Kidney capillary endothelial cell (primary cell): ENCODE measurements at places on chromosomes 12 and 14.
A peak's percentile ranks its signal among the peaks of the same experiment; 100 is the strongest.

DNA sequence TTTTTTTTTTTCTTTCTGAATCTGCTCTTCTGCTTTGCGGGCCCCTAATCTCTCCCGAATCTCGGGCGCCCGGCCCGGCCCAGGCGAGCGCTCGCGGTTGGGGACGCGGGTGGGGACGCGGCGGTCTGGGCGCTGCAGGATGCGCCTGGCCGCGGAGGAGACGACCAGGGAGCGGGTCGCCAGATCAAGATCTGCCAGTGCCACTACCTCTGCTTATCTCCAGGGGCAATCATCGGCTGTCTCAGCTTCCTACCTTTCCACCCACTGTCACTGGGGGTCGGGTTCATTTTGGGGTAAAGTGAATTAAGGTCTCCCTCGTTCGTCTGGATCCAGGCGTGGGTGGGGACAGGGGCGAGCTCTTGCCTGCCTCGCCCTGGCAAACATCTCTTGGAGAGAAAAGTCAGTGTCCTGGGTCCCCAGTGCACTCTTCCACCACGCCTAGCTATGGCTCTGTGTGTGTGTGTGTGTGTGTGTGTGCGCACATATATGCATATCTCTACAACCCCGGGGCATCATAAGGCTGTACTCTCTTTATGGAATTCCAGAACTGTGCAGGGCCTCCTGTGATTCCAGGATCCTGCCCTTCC, 422.3 kb downstream of the VRK1 start:
- no peak for DNase-seq

GRCh38 chr12:104360157-104360556, 56.6 kb downstream of the EID3 start:
- no peak for DNase-seq

GRCh38 chr14:22844221-22845102, 8.1 kb downstream of the MMP14 start:
- no peak for DNase-seq

GRCh38 chr12:2317772-2318171, 265.0 kb downstream of the CACNA1C start:
- no peak for DNase-seq

GRCh38 chr12:122860854-122861586, 25.8 kb downstream of the HIP1R start:
- no peak for DNase-seq

DNA sequence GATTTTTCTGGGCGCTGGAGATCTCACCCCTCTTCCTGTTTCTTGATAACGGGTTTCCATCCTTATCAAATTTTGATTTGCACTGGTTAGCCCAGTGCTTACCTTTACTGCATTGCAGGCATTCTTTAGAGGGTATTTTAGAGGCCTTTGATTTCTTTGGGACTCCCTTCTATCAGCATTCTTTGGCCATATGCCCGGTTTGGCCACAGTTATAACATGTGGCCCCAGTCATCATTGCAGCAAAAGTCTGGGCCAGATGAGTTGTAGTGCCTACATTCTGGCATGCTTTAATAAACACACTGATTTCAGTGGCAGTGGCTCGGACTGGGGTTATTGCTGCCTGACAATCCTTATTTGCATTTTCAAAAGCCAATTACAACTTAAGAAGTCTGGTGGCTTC, 82.3 kb downstream of the KCNMB4 start:
- DNase-seq: no peak

DNA sequence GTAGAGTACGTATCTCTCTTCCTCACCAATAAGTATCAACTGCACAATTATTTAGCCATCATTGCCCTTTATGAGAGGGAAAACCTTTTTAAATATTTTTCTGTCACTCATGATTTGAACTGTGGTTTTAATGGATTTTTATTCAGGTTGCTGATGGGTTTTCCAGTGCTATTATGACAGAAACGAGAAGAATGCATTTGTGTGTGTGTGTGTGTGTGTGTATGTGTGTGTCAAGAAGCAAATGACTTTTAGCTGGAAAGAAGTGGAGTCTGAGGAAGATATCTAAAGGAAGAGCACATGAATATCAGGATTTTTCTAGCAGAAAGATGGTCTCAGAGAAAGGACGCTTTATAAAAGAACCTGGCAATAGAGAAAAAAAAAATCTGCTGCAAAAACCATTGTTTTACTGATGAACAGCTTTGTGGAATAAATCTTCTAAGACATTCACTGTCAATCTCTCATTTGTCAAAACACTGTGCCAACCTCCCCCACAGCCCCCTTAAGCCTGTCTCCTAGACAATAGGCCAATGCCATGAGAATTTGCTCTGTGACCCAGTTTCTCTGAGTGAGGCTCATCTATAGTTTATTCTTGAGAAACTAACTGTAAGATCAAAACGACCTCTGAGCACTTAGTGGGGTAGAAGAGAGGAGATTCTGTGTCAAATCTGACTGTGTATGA, 417.7 kb downstream of the FLRT2 start:
- DNase-seq: no peak

GRCh38 chr12:21580748-21581516, 23.7 kb downstream of the GYS2 start:
- DNase-seq: no peak

DNA sequence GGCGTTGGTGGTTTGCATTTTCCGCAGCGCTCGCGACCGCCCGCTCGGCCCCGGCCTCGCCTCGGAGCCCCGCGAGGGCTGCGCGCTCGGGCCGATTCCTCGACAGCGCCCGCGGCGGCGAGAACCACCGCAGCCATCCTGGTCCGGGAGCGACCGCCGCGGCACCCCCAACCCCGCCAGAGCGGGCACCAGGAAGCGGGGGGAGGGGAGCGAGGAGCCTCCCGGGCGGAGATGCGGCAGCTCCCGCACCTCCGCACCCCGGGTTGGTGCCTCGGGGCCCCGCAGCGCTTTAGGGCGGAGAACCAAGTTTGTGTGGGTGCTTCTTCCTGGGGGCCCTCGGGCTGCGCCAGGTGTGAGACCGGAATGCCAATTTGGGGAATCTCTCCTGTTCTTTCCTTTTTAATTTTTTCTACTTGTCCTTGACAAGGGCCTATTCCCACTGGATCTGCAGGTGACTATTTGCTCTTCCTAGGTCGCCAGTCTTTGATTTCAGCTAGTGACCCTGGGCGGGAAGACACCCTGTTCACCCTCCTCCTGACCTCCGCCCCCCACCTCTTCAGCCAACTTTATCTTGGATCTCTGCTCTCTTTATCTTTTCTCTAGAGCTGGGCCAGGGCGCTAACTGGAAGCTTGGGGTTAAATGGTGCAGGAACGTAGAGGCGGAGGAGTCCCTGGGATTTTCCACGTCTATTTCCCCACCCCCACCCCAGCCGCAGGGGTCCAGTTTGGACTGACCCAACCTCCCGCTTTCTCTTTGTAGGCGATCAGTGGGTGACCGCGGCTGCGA, at the start of gene SOCS2:
Gene SOCS2 (plus strand): TSS at position 751 of the 787 bp plus-strand sequence. CDS start 223 bp downstream, outside the sequence.
- DNase-seq: peak; percentile 4

GRCh38 chr12:74985293-74985985, 224.2 kb downstream of the KCNC2 start:
- DNase-seq: no peak

DNA sequence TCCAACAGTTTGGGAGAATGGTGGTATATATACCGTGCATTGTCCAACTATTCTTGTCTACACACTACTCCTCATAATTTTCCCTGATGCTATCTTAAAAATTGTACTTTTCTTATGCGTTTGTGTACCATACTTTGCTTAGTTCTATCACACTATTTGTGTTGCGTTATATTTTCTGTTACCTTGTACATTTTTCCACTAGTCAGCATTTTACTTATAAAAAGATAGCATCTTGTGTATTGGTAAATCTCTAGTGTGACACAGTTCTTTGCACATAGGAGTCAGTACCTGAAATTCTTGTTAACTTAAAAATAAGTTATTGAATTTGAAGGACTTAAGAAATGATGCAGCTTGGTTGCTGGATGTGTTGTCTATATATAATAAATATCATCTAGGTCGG, 201.8 kb upstream of the LMO3 start:
- DNase-seq: no peak

GRCh38 chr14:88929656-88930436, 105.4 kb downstream of the TTC8 start:
- no peak for DNase-seq

DNA sequence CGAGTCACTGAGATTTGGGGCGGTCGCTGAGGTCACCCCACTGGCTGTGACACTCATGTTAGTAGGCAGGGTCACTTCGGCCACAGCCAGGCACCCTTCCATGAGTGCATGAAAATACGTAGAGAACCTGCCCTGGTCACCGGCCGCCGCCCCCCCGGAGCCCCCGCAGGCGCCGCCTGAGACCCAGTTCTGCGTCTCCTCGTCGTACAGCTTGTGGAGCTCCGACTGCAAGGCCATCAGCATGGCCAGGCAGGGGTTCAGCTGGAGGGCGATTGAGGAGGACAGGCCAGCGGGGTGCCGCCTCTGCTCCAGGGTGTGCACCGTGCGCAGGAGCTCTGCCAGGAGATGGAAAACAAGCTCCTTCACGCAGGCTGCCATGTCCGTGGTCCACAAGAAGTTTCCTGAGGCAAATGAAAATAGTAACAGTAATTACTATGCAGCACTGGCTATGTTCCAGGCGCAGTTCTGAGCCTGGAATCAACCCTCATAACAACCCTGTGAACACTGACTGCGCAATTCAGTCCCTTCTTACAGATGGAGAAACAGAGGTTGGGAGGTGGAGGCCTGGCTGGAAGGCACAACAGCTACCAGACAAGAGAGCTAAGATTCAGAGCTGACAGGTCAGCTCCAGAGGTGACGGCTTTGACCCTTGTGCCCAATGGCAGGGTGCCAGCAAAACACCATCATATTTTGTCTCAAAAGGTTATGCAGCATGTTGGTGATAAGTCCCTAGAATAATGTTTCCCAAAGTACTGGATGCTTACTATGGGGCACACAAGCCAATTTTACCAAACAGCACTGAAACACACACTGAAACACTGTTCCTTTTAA, 59.9 kb downstream of the TRAFD1 start:
- DNase-seq: no peak

DNA sequence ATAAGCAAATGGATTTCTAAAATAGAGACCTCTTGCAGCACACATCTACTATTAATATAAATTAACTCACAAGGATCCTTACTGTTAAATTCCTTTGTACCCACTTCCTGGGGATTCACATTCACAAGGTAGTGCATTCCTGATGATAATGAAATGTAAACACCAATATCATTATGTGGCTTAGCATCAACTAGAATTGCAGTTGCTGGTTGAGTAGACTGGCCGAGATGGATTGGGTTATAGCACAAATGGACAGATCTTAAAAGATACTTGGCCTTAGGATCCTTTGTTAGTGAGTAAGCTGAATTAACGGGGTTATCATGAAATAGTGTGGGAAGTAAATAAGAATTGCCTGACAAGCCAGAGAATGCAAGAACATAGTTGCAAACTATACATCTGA, 369.1 kb downstream of the AEBP2 start:
- no peak for DNase-seq

- DNase-seq: no peak
Observed at GRCh38 chr14:36313206-36313605, 7.2 kb downstream of the MBIP start.

DNA sequence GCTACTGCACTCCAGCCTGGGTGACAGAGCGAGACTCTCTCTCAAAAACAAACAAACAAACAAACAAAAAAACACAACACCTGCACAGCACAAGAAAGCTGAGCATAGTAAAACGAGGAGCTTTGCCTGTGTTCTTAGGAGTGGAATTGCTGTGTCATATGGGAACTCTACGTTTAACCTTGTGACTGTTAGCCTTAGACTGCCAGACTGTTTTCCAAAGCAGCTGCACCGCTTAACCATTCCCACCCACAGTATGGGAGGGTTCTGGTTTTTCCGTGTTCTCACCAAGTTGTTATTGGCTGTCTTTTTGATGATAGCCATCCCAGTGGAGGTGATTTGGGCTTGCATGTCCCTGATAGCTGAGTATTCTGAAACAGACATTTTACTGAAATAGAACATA, 9.2 kb downstream of the WNT5B start:
- DNase-seq: no peak

DNA sequence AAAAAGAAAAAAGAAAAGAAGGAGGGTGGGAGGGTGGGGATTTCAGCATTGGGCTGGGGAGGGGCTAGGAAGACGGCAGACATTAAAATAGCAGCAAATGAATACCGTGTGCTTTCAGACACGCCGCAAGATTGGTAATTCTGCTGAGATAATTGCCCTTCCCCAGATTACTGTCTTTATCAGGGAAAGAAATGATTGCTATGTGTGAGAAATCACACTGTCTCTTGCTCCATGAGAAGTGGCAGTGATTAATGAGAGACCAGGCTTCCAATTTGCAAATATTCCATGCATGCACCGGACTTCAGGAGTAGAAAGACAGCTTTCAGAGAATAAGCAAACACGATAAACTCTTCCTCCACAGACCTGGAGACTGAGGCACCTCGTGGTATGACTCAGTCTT, 7.6 kb upstream of the KCNA5 start:
- DNase-seq: no peak

DNA sequence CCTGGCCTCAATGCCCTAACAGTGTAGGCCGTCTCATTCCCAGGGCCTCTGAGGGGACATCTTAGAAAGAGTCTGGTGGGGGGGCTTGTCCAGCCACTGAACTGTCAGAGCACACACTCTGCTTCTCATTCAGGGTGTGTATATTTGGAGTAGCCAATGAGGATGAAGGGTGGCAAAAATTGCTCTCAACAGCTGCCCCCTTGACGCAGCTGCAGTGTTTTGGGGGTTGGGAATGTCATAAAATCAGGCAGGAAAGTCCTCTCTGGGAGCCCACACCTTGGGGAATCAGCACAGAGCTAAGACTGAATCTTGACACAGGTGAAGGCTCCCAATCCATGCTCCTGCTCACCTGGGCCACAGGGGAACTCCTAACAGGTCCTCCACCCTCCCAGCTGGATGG, 1.5 kb downstream of the RASAL1 start:
- no peak for DNase-seq

DNA sequence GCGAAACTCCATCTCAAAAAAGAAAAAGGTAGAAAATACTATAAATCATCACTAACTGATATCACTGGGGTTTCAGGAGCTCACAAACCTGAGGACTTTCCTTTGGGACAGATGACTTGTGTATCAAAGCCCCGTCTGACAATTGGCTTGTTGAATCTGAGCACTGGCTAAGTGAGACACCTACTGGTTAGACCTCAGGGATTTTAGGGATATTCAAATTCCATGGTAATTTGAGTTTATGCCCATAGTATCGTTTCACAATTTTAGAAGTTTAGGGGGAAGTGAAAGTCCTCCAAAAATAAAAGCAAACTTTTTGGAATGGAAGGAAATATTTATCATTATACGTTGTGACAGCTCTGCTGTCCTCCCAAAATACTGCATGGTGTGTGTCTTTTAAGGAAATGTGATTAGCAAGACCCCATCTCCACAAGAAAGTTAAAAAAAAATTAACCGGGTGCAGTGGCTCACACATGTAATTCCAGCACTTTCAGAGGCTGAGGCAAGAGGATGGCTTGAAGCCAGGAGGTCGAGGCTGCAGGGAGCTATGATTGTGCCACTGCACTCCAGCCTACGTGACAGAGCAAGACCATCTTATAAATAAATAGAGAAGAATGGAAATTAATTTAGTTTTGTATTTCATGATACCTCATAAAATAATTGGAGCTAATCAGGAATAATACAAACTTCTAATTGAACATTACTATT, 49.2 kb downstream of the FBXL14 start:
- DNase-seq: no peak

DNA sequence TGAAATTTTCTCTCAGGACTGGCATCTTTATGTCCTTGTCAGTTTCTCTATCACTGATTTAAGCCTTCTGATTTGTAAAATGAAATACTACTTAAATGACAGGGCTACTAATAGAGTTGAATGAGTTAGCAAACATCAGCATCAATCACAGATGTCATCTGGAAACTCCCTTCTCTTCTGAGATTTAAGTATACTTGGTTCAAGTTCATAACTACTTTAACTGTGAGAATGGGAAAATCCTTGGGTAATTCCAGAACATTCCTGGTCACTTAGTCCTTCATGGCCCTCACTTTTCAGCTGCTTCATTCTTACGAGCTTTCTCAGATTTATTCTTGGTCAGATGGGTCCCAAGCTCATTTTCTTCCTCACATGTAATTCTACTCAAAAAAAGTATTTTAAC, 1655.3 kb upstream of the FLRT2 start:
- DNase-seq: no peak
